ENCODE measurements at places on chromosomes 12 and 14. TPM values are rescaled to one million over a fixed set of nuclear protein-coding genes. Genes with fewer than 3 reads are reported as not detected.

DNA sequence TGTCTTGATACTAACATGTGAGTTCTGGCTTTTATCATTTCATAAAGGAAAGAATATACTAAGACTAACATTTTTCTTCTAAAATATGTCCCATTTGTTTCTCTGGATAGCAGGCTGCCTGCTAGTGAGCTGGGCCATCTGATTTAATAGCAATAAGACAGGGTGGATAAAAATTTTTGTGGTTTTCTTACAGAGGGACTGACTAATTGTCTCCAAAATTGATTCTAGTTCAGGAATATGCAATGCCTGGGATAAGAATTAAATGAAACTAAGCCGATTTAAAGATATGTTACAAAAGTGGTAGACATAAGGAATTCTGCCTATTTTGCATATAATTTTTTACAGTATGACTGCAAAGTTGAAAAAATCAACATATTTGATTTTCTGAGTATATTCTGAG, 252.9 kb upstream of the NAV3 start:
- DNase-seq = no peak

- no peak for DNase-seq
These were observed 56.5 kb downstream of the WASHC3 start for GRCh38 chr12:102005256-102005655.

Gene HSP90B1
- 883 TPM for polyA plus RNA-seq

Gene ASPG
- 18.9 TPM for polyA plus RNA-seq

Gene RDH5
- polyA plus RNA-seq = 38.2 TPM

GRCh38 chr14:94932589-94932988, 162.7 kb upstream of the GSC start:
- no peak for DNase-seq

- no peak for DNase-seq
These were observed 4.9 kb upstream of the GPR132 start for GRCh38 chr14:105069871-105070759.
